ENCODE measurements at places on chromosomes 1 and 21.
A peak's percentile ranks its signal among the peaks of the same experiment; 100 is the strongest.

DNA sequence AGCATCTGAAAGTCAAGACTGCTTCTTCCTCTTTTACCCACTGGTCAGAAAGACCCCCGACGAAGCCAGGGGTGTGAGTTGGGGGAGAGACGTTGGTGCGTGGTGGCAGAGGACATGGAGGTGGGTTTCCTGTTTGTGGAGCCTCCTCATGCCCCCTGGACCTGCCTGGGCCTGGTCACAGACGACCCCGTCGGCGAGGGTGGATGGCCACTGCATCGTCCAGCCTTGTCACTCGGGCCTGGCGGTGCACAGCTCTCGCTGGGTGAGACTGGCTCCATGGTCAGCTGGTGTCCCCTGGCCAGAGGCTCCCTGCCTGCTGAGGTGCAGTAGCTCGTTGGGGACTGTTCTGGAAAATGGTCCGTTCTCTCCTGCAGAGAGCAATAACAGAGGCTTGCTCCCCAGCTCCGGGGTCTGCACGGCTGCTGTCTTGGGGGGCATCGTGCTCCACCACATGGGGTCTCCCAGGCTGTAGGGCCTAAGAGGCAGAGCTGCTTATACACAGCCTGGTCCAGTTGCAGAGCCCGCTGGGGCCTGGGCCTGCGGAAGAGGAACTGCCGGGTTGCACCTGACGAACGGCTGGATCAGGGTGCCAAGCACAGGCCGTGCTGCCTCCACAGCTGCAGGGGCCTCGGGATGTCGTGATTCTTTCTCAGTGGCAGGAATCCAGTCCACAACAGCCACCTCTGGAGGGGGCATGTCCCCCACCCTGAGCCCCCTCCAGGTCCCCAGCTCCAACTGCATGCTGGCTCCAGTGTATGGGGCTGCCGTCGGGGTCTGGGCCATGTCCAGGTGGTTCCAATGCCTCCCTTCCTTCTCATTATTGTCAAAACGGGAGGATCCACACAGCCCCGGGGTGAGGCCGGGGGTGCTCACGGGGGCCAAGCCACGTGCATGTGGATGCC lies 18.0 kb upstream of the ACTRT2 start:
- no peak for ATAC-seq

DNA sequence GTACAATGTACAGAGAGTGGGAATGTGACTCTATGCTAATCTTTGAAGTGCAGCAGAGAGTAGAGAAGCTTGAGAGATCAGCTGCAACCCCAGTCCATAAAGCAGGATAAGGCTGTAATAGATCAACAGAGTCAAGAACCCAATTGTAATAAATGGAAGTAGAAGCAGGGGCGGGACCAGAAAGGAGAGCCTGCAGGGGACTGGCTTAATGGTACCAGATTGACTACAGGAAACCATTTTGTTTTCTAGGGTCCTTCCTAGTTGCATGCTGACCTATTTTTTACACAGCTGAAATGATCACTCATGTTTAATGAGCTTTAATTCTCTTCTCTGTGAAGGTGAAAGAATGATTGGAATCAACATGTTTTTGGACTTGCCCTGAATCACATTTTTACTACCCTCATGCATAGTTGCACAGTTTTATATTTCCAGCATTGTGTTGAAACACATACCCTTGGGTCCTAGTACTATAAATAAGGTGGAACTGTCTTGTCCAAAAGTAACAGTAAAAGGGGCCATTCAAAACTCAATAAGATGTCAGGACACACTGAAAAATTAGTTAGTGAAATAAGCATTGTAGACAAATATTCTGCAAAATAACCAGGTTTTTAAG lies 69.8 kb downstream of the GPR88 start:
- no peak for ATAC-seq

GRCh38 chr1:199665371-199665770 lies 362.1 kb upstream of the NR5A2 start:
- ATAC-seq: no peak

GRCh38 chr1:28306301-28306949 lies 22.4 kb upstream of the MED18 start:
- no peak for ATAC-seq

- ATAC-seq: no peak
These were observed 4.2 kb upstream of the KLHDC8A start for GRCh38 chr1:205360891-205361290.

DNA sequence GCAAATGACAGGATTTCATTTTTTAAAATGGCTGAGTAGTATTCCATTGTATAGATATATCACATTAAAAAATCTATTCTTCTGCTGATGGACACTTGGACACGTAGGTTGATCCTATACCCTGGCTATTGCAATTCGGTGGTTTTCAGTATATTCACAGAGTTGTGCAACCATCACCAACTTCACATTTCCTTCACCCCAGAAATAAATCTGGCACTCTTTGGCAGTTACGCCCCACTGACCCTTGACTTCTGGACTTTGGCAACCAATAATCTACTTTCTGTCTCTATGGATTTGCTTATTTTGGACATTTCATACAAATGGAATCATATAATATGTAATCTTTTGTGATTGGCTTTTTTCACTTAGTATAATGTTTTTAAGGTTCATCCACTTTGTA lies 35.9 kb downstream of the MAP3K7CL start:
- ATAC-seq: no peak

DNA sequence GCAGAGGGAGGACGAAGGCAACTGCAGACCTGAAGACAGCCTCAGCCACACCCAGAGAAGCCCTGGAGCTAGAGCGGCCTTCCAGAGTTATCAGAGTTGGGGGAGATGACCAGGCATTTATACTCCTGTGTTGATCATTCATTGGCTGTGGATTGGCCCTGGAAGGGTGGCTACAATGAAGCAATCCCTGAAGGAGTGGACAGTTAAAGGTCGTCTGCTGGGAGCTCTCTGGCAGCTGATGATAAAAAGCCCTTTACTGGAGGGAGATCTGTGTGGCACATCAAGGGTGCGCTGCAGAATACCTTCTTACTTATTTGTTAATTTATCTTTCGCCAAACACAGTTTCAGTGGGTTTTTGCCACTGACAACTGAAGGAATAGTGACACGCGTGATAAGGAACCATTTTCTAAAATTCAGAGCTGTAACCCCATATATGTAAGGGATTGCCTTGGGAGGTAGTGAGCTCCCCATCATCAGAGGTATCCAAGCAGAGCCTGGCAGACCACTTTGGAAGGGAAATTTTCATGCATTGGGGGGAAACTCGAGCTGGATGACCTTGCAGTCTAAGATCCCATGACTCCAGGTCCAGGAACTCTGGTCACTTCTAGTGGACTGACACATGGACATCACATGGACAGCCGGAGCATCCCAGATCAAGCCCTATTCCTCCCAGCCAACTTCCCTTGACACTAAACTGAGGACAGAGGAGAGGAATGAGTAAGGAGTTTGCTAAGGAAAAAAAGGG lies 126.4 kb upstream of the GADD45A start:
- ATAC-seq: no peak

DNA sequence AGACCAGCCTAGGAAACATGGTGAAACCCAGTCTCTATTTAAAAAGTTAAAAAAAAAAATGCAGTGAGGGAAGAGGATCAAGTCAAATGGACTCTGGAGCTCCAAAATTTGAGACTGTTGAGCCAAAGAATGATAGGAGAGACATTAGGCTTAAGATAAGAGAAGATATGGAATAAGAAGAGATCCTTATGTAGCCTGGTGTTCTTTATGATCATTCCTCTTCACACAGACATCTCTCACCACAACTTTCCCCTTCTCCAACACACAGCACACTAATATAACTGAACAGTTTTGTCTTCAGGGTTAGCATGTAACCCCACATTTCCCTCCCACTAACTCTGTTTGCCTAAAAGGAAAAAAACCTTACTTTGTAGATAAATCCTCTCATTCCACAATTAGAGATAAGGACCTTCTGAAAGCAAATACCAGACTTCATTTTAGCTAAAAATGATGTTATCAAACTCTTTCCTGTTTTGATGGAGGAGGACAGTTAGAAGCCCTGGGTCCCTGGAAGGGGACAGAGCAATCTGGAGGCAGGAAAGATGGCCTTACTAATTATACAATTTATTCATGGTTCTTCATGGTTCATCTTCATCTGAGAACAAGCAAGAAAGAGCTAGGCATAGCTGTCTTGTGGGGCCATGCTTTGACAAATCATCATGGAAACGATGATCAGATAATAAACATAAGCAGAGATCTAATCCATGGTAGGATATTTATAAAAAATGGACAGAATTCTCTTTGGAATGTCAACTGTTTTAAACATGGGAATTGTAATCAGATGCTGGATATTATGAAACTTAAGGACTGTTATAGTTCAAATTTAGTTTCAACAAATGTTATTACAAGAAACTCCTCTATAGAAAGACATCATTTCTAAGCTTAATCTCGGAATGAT lies 96.7 kb upstream of the S1PR1 start:
- ATAC-seq: no peak

DNA sequence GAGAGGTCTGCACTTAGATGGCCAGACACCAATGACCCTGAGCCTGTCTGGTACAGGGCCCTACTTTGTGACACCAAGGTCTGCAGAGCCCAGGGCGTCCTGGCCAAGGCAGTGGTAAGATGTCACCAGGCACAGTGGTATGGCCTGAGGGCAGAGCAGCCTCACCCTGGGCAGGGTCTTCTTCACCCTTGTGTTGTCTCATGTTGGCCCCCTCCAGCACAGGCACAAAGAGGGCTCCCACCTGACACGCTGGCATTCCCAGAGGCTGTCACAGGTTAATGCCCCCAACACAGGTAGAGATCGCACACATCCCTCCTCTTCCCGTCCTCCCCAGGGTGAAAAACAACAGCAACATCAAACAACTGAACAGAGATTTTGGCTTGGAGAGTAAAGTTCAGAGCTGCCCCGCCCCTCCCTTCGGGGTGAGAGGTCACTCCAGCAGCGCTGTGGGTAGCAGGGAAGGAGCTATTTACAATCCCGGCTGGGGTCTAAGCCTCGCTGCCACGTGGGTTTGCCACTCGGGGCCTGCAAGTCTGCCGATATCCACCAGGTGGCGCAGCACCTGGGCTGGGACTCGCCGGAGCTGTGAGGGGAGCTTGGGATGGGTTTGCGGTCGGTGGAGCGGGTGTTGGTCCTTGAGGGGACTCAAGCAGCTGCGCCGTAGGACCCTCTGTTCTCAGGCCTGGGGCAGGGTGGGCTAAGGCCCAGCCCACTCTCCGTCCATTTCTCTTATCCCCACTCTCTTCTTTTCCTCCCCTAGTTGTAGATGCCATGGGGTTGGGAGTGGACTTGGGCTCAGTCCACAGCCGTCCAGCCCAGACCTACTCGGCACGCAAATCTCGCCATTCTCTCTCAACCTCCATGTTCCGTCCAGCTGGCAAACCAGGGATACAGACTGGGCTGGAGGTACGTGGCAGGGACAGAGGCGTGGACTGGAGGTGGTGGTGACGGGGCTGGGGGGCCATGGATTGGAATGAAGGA lies 12.7 kb downstream of the EFNA3 start:
- peak; percentile 58 for ATAC-seq

- ATAC-seq: no peak
These were observed 32.4 kb upstream of the ECE1 start for GRCh38 chr1:21322681-21323016.

- peak; percentile 70 for ATAC-seq
These were observed 12.7 kb upstream of the IKBKE start for GRCh38 chr1:206457408-206458120.

Measured in esophagus mucosa (tissue), 1 donor.